ENCODE measurements at places on chromosomes 7 and 10.

DNA sequence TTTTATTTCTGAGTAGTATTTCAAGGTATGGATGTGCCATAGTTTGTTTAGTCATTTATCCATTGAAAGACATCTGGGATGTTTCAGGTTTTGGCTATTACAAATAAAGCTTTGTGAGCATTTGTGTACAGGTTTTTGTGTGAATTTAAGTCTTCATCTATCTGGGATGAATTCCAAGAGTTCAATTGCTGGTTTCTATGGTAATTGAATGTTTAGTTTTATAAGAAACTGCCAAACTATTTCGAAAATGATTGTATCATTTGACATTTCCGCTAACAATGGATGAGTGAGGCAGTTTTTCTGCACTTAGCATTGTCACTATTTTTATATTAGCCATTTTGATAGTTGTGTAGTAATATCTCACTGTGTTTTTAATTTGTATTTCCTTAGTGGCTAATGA is 99.4 kb downstream of the WDFY4 start:
- no peak for DNase-seq

DNA sequence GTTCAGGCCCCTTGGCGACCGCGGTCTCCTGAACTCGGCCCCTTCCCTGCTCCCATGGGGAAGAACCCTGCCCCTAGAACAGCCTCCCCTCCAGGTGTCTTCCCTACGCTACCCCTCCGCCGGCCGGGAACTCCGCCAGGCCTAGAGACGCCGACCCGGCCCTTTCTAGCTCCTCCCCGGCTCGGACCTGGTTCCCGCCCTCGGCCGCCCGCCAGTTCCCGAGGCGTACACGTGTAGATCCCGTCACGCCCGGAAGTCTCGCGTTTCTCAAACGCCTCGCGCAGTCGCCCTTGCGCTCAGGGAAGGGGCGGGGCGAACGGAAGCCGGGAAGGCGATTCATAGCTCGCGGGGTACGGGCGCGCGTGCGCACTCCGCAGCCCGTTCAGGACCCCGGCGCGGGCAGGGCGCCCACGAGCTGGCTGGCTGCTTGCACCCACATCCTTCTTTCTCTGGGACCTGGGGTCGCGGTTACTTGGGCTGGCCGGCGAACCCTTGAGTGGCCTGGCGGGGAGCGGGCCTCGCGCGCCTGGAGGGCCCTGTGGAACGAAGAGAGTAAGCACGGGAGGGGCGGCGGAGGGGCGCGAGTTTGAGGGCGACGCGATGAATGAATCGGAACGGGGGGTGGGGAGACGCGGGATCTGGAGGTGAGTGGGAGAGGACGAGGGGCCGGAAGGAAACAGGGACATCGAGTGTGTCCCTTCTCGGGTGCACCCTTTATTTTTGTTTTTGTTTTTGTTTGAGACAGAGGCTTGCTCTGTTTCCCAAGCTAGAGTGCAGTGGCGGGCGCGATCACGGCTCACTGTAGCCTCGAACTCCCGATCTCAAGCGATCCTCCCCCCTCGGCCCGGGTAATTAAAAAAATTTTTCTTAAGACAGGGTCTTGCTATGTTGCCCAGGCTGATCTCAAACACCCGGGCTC is at the start of gene POP7:
POP7 (plus strand) TSS at position 369 of the 919 bp plus-strand sequence. CDS start 710 bp downstream, outside the sequence.
- peak; percentile 98 for DNase-seq

DNA sequence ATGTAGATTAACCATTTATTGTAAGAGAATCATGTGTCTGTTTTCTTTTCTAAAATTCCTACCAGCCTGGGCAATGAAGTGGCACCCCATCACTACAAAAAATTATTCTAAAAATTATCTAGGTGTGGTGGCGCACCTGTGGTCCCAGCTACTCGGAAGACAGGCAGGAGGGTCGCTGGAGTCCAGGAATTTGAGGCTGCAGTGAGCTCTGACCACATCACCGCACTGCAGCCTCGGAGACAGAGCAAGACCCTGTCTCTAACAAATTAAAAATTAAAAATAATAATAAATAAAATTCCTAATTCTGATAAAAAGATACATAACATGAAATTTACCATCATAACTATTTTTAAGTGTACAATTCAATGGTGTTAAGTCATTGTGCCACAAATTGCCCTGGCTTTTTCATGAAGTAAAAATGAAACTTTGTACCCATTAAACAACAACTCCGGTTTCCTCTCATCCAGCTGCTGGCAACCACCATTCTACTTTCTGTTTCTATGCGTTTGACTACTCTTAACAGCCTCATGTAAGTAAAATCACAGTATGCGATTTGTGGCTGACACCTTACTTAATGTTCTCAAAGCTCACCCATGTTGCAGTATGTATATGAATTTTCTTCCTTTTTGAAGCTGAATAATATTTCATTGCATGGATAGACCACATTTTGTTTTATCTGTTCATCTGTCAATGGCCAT is 20.6 kb upstream of the USP6NL start:
- peak; percentile 38 for DNase-seq

GRCh38 chr7:112370436-112370835 is 79.8 kb upstream of the IFRD1 start:
- no peak for DNase-seq

GRCh38 chr10:17181751-17182150 is 19.7 kb downstream of the TRDMT1 start:
- DNase-seq: no peak

- DNase-seq: no peak
These were observed 55.9 kb upstream of the MXI1 start for GRCh38 chr10:110151467-110151866.

- peak; percentile 9 for DNase-seq
These were observed 87.3 kb upstream of the TES start for GRCh38 chr7:116122972-116123595.

GRCh38 chr10:54613162-54613561 is 187.9 kb downstream of the PCDH15 start:
- no peak for DNase-seq

GRCh38 chr7:156080596-156080995 is 268.3 kb upstream of the SHH start:
- DNase-seq: no peak

Data from CD4-positive, alpha-beta T cell treated with Interleukin-10 for 1 hour (primary cell).